Kidney capillary endothelial cell (primary cell): ENCODE measurements at places on chromosomes 4 and X.
A peak's percentile ranks its signal among the peaks of the same experiment; 100 is the strongest.

- no peak for DNase-seq
Measured at GRCh38 chr4:65510976-65511375, 159.3 kb downstream of the EPHA5 start.

GRCh38 chr4:139915037-139915436, 238.9 kb downstream of the MAML3 start:
- DNase-seq = no peak

- DNase-seq = no peak
Measured at GRCh38 chr4:177033632-177034031, 240.9 kb upstream of the VEGFC start.

DNA sequence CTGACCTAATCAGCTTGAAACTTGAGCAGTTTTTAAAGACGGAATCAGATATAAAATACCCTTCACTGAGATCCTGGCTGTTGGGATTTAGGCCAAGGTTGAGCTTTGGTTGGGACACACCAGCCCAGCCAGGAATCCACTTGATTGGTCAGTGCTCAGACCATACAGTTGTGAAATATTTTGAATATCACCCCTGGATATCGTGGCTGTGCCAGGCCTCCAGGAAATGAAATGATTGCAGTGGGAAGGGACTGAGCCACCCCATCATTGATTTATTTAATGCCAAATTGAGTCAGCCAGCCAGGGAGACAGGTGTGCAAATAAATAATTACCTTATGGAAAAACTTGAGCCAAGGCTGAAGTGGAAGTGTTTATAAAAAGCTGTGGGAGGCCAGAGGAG, 128.4 kb upstream of the SCML1 start:
- no peak for DNase-seq

DNA sequence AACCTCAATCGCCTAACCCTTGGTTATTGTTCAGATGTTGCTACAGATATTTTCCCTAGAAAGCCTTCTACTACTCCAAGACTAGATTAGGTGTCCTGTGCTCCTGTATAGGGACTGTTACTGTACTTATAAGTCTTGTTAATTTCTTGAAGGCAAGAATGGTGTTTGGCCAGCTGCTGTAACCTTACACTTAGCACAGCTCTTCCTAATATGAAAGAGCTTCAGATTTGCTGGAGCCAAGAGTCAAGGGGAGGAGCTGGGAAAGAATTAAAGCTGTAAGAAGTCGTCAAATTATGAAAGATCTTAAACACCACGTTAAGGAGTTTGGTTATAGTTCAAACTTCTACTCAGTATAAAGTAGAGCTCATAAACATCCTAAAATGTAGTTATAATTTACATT, 245.9 kb upstream of the TLL1 start:
- no peak for DNase-seq

GRCh38 chr4:103075894-103076746, 441 bp downstream of the SLC9B2 start:
- DNase-seq = peak; percentile 67
